ENCODE measurements at places on chromosomes 1 and 21.

DNA sequence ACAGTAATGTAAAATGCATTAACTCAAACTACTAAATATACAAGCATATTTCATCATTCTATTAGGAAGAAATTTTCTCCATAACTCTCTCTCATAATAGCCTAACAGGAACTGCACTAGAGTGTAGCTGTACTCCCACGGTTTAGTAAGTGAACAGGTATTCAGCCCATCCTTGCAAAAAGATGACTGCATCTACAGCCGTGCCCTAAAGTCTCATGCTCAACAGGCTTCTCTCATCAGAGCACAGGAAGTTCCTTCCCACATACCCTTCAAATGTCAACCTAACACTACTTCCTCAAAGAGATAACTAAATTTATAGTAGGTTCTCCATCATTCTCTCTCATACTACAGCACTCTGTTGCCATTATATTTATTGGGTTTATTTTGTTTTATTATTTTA lies 251.6 kb downstream of the AKT3 start:
- DNase-seq: peak; percentile 19

DNA sequence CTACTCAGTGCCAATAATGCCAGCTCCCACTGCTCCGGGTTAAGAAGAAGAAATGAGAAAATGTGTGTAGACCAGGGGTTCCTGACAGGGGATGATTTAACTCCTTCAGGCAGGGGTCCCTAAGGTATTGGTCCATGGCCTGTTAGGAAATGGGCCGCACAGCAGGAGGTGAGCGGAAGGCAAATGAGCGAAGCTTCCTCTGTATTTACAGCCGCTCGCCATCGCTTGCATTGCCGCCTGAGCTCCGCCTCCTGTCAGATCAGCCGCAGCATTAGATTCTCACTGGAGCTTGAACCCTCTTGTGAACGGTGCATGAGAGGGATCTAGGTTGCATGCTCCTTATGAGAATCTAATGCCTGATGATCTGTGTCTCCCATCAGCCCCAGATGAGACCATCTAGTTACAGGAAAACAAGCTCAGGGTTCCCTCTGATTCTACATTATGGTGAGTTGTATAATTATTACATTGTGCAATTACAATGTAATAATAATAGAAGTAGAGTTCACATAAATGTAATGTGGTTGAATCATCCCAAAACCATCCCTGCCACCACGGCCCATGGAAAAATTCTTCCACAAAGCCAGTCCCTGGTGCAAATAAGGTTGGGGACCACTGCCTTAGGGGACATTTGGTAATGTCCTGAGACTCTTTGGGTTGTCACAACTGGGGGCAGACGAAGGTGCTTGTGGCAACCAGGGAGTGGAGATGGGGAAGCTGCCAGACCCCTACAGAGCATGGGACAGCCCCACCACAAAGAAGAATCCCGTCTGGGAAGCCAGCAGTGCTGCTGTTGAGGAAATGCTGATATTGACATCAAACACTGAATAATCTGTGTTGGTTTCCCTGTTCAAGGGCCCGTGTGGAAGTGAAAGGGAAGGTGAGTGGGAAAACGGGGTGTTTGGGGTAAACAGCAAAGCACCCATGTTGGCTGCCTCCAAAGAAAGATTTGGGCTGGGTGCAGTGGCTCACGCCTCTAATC lies 60.8 kb downstream of the DHRS3 start:
- no peak for DNase-seq

GRCh38 chr1:206748348-206749030 lies 22.1 kb upstream of the IL19 start:
- DNase-seq: no peak

DNA sequence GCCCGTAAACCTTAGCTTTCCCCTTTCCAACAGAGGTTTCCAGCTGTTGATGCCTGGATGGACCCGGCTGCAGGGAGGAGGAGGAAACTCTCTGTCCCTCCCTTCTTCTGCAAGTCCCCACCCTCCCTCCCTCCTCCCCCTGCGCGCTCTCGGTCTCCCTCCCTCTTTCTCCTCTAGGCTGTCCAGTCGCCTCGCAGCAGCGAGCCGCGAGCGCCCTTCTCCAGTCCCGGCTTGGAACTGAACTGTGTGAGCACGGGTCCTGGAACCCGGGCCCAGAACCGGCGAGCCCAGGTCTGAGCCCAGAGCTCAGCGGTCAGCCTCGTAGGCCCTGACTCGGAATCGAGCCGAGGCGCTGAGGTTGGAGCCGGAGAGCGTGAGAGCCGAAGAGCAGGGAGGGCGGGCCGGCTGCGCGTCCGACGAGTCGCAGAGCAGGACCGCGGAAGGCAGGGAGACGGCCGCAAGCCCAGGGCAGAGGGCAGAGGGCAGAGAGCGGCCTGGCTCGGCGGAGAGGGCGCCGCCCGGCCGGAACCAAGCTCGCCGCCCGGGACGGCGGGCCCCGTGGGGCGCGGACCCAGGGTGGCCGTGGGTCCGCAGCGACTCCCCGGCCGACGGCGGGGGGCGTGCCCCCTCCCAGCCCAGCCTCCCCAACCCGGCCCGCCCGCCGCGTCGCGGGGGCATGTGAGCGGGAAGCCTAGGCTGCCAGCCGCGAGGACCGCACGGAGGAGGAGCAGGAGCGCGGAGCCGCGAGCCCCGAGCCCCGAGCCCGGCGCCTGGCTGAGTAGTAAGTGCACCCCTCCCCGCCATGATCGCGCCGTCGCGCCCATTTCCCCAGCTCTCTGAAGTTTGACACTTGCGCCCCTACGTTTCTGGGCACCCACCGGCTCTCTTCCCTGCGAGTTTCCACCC lies at the start of gene SOX13:
SOX13 (plus strand) TSS at position 185 of the 906 bp plus-strand sequence. CDS start 39,801 bp downstream, outside the sequence.
- DNase-seq: no peak

- DNase-seq: no peak
These were observed 8.8 kb upstream of the THEMIS2 start for GRCh38 chr1:27863538-27863915.

GRCh38 chr1:94679332-94680038 lies 137.9 kb upstream of the F3 start:
- DNase-seq: no peak

- DNase-seq: no peak
These were observed 29.1 kb upstream of the IRF2BP2 start for GRCh38 chr1:234638832-234639799.

DNA sequence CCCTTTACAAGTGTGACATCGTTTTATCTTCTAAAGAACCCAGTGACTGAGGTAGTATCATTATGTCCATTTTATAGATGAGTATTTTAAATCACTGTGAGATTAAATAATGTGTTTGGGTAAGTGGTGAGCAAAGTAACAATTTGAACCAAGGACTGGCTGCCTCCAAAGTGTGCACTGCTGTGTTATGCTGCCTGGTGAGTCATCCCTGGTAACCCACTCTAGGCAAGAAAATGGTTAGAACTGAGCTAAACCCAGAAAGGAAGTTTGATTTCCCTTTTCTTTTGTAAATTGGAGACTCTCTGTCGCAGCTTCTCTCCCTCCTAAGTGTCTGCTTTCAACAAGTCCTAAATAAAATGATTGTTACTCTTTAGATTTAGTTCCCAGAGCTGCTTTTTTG lies 342.8 kb upstream of the KAZN start:
- DNase-seq: no peak

DNA sequence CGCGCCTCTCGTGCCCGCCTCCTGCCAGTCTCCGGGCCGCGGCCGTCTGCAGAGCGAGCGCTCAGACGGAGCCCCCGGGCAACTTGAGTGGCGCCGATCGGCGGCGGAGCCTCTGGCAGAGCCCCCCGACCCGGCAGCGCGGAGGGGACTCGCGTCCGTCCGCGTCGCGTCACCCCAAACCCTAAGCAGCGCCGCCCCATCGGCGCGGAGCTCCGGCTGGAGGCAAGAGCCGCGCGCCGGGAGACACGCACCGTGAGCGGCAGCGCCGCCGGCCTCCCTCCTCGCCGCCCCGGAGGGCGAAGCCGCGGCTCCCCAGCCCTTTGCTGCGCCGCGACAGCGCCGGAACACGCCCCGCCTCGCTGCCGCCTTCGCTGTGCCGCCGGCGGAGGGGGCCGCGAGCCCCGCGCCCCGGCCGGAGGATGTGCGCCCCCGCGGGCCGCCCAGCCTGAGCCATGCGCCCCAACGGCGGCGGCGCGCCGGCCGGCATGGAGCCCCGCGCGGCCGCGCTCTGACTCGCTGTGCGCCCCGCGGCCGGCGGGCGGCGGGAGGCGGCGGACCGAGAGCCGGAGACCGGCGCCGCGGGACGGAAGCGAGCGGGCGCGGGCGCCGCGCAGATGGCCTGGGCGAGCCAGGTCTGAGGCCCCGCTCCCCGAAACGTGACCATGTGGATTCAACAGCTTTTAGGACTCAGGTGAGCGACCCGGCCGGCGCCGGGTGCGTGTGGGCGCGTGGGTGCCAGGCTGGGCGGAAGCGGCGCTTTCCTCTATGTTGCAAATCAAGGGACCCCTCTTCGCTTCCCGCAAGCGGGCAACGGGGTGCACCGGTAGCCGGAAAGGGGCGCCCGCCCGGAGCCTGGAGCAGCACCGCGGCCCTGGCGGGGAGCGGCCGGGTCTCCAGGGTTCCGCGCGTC lies 610 bp downstream of the AJAP1 start:
- DNase-seq: no peak

Measured in activated T-cell treated with anti-CD3 and anti-CD28 coated beads for 4 hours (primary cell).